Adipocyte (in vitro differentiated cells): ENCODE measurements at places on chromosomes 1 and 21.

DNA sequence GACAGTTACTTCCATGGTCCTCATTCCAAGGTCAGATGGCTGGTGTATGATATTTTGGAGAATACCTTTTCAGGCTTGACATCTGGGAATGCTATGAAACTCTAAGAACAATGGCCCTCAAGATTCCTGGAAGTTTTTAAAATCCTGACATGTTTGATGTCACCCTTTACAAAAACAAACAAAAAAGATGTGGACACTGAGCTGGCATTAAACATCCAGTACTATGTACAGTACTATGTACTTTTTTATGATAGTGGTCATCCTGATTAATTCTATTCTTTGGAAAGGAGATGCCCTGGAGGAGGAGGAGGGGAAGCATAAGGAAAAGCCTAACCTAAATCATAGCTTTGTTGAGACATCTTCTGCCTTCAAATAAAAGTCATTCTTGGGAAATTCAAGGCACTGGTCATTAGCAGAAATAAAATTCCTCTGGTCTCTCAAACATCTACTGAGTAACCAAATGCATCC, 235.4 kb downstream of the HMCN1 start:
- peak; percentile 40 for DNase-seq

DNA sequence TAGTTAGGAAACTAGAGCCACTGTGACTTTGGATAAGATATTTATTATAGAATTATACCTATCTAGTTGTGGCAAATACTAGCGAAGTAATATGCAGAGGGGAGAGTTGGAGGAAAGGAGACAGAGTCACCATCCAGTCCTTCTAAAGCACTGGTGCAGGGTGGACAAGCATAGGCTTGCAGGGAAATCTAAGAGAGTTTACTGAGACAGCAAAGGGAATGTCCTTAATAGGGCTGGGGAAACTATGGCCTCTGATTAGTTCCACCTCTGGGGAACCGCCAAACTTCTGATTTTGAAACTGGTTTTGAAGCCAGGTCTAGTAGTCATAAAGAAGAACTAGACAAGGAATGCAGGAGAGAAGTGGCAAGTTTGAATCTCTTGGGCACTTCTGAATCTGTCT, 407.9 kb downstream of the VAV3 start:
- no peak for DNase-seq

DNA sequence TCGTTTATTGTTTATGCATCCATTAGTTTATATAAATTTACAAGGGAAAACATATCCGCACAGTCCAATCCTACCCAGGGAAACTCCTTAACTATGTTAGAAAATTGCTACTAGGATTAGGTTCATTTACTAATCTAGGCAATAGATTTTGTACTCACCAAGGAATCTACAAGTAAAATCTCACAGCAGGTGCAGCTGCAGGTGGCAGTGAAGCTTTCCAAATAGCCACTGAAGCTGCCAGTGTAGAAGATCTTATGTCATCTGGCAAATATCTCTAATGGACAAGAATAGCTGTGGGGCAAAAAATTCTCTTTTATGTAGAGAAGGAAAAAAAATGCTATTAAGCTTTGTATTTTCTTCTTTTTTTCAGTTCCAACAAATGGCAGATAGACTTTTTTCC, 963.4 kb upstream of the ADGRL4 start:
- DNase-seq = no peak

DNA sequence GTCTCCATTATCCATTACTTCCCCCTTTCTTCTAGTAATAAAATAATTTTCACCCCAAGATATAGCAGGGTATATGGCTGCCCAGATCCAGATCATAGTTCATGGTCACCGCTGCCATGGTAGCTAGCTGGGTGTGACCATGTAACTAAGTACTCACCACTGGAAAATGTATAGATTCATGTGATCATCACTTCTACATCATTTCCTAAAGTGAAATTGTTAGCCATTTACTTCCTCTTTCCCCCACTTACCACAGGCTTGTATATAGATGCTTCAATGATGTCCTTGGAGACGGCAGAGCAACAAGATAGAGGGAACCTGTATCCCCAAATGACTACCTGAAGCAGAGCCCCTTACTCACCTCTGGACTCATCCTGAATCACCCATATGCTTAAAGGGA, 22.7 kb upstream of the EYA3 start:
- DNase-seq = no peak

DNA sequence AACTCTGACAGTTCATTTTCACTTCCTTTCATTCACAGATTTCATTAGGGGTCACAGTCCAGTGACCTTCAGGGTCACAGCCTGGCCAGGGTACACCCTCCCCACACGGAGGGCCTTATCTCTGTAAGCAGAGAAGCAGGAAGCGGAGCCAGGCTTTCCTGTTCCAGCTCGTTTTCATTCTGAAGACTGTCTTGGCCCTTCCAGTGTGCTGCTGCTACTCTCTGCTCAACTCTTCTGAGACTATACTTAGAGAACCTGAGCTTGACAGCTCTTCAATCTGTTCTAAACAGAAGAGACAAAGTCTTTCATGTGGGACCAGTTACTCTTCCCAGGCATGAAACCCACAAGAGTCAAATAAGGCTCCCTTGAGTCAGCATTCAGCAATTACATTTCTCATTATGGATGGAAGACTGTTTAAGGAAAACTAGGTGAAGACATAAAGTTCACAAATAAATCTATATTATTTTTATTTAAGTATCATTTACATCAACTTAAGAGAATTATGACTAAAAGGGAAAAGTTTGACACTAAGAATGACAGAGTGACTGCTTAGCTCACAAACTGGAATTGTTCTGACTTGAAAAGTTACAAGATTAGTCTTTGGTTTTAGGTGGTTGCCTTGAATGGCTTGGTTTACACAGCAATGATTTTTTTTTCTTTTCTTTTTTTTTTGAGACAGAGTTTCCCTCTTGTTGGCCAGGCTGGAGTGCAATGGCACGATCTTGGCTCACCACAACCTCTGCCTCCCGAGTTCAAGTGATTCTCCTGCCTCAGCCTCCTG, 4.8 kb upstream of the TDRD10 start:
- no peak for DNase-seq

GRCh38 chr21:30962013-30962412, 76.3 kb downstream of the KRTAP19-8 start:
- DNase-seq = no peak

GRCh38 chr1:194629011-194629410, 1442.6 kb upstream of the B3GALT2 start:
- DNase-seq = no peak

DNA sequence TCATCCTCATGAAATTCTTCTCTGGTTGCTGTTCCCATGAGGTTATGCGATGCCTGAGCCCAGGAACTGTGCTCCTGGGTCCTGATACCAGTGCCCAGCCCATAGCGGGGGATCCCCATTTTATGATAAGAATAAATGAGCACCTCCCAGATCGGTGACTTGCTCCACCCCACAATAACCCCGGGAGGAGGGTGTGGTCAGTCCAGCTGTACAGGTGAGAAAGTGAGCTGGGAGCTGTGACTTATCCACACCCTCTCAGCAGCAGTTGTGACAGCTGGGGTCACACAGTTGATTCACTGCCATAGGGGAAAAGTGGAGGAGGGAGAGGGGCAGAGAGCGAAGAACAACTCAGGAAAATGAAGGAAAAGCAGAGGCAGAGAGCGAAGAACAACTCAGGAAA, 33.4 kb downstream of the OR2G3 start:
- no peak for DNase-seq

DNA sequence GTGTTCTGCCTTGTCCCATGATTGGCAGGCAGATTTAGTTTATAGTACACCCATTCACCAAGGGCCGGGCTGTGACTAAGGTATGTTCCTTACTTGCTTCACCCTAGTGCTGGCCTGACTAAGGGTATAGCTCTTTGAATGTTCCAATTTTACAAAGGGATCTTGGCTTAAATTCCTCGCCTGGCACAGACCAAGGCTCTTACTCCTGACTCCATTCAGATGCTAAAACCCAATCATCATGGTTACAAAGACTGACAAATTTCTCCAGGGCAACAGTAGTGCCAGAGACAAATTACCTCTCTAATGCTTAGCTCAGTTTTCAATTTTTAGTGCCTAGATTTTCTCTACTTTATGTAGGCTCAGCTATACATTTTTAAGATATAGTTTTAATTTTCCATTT, 11.5 kb upstream of the C1orf53 start:
- no peak for DNase-seq

- DNase-seq = no peak
Observed at GRCh38 chr1:221192055-221192454, 312.8 kb downstream of the HLX start.

DNA sequence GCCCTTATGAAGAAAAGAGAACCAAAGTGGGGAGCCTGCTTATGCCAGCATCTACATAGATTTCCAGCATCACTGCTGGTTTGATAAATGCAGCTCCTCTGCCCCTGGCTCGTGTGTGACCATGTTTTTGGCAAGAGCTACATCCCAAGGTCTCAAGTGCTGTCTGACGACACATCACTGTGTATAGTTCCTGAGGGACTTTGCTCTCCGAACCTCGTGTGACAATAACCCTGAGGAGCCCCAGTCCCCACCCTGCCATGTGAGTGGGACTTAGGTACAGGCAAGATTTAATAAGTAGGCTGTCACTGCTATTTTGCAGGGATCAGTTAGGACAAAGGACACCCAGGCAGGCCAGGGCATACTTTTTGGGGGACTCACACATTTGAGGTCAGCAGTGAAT, 28.8 kb upstream of the RERE start:
- no peak for DNase-seq

DNA sequence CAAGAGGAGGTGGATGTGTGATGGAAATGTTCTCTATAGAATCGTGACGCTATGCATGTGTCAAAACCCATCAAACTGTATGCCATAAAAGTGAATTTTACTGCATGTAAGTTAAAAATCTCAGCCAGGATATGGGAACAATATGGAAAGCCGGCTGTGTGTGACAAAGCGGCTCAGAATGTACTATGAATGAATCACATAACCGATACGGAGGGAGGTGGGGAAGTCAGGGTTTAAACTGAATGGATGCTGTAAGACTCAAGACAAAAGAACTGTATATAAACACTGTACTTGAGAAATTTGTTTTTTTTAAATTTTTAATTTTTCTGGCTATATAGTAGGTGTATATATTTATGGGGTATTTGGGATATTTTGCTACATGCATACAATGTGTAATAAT, 111.6 kb upstream of the PDE4B start:
- DNase-seq = peak; percentile 64

DNA sequence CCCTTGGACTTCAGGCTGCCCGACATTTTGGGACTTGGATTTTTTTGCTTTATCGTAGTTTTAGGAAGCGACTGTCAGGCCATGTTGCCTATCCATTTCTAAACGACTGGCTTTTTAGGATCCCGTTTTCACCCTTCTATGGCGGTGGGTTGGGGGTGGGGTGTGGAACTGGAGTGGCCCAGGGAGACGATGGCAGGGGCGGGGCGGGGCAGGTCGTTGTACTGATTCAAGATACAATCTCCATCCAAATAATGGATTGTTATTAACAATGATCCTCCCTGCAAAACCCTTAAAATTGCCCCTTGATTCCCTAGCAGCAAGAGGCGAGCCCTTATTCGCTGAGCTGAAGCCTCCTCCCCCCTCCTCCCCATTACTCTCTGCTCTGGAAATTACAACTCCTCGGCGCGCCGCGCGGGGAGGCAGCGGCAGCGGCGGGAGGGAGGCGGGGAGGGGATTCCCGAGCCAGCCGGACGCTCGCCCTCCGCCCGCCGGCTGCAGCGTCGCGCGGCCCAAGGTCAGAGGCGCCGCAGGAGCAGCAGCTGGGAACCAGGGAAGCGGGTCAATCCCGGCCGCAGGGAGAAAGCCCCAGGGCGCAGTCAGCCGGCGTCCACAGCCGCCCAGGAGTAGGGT, at the start of gene TRIM67:
TRIM67 (plus strand) TSS at position 392 of the 630 bp plus-strand sequence. CDS start 912 bp downstream, outside the sequence.
- DNase-seq = peak; percentile 3

GRCh38 chr1:222709700-222710153, 2.6 kb downstream of the AIDA start:
- DNase-seq = peak; percentile 32

DNA sequence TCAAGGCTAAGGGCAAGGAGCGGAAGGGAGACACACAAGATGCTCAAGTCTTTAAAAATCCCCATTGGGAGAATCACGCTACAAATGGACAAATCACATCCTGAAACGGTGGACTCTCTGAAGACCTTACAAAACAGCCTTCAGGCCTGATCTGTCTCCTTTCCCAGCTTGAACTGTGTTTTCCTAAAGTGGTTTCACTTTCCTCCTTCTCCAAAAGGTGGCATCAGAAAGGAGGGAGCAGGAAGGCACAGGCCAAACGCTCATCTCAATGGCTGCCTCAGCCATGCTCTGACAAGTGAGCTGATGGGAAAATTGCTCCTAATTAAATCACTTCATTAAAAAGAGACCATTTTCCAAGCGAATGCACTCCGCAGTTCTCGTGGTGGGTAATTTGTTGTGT, 47.7 kb downstream of the UTP25 start:
- peak; percentile 78 for DNase-seq

GRCh38 chr1:9048551-9048950, 20.9 kb downstream of the SLC2A5 start:
- DNase-seq = no peak

- DNase-seq = no peak
Observed at GRCh38 chr1:70979881-70980280, 67.7 kb downstream of the PTGER3 start.

DNA sequence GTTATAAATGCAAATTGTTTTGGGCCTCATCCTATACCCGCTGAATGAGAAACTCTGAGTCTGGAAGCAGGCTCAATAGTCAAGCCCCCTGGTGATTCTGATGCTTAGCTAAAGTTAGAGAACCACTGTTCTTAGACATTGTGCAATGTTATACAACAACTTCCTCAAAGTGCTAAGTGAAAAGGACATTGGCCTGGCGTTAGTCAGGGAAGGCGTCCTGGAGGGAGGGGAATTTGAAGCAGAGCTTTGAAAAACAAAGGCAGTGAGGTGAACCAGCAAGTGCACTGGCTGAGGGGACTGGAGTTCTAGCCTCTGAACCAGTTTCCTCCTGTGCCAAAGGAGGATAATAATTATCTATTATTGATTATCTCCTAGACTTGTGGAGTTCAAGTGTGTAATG, 5.1 kb downstream of the CD1D start:
- no peak for DNase-seq

DNA sequence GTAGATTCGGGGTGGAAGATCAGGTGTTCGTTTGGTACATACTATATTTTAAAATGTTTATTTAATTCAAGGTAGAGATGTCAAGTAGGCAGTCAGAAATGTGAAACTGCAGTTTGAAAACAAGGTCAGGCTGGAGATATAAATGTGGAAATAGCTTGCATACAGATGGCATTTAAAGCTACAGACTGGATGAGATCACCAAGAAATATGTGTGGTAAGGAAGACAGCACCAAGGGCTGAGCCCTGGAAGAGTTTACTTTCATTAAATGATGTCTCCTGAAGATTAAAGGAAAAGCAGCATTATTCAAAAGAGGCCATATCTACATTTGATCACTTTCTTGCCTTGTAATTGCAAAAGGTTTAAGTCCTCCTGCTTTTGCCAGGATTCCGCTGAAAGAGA, 271.3 kb downstream of the PTBP2 start:
- DNase-seq = peak; percentile 65

- no peak for DNase-seq
Observed at GRCh38 chr1:95369985-95370690, 136.1 kb downstream of the RWDD3 start.
